ENCODE measurements at places on chromosomes 16 and 17. TPM values are rescaled to one million over a fixed set of nuclear protein-coding genes. Genes with fewer than 3 reads are reported as not detected.

DNA sequence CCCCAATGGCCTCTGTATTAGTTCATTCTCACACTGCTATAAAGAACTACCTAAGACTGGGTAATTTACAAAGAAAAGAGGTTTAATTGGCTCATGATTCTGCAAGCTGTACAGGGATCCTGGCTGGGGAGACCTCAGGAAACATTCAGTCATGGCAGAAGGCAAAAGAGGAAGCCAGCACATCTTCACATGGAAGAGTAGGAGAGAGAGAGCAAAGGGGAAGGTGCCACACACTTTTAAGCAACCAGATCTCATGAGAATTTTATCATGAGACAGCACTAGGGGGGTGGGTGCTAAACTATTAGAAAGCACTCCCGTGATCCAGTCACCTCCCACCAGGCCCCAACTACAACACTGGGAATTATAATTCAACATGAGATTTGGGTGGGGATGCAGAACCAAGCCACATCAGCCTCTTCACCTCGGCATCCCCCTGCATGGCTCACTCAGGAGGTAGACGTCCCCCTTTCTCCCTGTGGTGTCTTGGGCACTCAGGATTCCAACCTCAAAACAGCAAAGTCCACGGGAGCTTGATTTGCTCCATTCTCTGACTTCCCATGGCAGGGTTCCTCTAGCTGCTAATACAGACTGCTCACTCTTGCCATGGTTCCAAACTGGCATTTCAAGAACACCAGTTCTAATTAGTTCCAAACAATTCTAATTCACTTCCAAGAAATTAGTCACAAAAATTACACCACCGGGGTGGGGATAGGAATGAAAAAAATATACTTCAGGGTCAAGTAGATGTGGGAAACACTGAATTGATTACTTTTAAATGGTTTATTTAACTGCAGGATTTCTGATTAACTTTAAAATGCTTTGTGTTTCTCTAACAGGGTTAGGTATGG lies 203.8 kb upstream of the HSBP1 start:
- H3K36me3 ChIP-seq = no peaks in the 10 kb centered on the region
- no peaks in the 10 kb centered on the region for H3K27me3 ChIP-seq
- no peak overlapping the region for H3K4me3 ChIP-seq
- no peak for DNase-seq

Gene NOD2
- 0.33 TPM for total RNA-seq

- peak; percentile 100 for DNase-seq
- peak overlapping the region; percentile 76 for H3K27ac ChIP-seq
- no peaks in the 10 kb centered on the region for H3K27me3 ChIP-seq
These were observed 497 bp downstream of the SMIM5 start for GRCh38 chr17:75633486-75634375.

Gene NACA2
- not detected for total RNA-seq

GRCh38 chr17:33500151-33500550 lies 207.1 kb upstream of the ASIC2 start:
- DNase-seq = no peak
- no peaks in the 10 kb centered on the region for H3K4me1 ChIP-seq
- H3K4me3 ChIP-seq = no peak overlapping the region
- no peaks in the 10 kb centered on the region for H3K27me3 ChIP-seq
- H3K27ac ChIP-seq = no peak overlapping the region
- H3K36me3 ChIP-seq = no peaks in the 10 kb centered on the region

GRCh38 chr17:44653954-44654353 lies 2.3 kb upstream of the MEIOC start:
- H3K36me3 ChIP-seq = no peaks in the 10 kb centered on the region
- peaks cover 58% of the 10 kb centered on the region for H3K27me3 ChIP-seq
- H3K4me3 ChIP-seq = no peak overlapping the region
- H3K27ac ChIP-seq = no peak overlapping the region

DNA sequence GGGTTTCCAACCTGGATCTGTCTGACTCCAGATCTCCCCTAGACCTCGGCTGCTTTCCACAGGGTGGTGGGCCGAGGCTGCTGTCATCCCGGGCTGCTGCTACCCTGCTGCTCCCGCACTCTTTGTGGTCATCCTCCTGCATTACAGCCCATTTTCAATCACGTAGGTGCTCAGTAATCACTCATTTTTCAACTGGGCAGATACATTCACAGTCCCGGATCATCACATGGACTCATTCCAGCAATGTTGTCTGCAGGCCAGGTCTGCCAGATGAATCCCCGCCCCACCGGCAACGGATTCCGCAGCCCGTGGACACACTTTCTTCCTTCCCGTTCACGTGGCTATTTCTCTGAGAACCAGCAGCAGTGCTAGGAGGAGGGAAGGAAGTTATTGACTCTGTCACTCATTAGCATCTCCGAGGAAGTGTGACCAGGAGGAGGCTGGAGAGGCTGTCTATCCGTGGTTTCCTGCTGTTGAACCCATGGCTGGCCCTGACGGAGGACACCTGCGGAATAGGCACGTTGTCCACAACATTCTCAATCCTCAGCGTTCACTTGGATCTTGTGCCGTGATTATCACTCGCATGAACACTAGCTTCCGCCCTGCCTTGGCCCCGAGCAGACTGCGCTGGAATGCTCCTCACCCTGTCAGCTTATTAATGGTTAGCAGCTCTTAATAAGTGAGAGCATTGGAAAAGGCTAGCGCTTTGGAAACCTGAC lies 14.7 kb upstream of the ZCCHC14 start:
- no peaks in the 10 kb centered on the region for H3K36me3 ChIP-seq
- H3K27me3 ChIP-seq = no peaks in the 10 kb centered on the region
- H3K27ac ChIP-seq = no peak overlapping the region
- no peaks in the 10 kb centered on the region for H3K4me1 ChIP-seq

GRCh38 chr16:52535076-52535475 lies 11.9 kb downstream of the TOX3 start:
- H3K4me1 ChIP-seq = no peaks in the 10 kb centered on the region
- no peaks in the 10 kb centered on the region for H3K36me3 ChIP-seq
- DNase-seq = no peak
- H3K27ac ChIP-seq = no peak overlapping the region

Gene CNTNAP1
- 19.9 TPM for total RNA-seq

Gene PLLP
- 5.9 TPM for total RNA-seq

DNA sequence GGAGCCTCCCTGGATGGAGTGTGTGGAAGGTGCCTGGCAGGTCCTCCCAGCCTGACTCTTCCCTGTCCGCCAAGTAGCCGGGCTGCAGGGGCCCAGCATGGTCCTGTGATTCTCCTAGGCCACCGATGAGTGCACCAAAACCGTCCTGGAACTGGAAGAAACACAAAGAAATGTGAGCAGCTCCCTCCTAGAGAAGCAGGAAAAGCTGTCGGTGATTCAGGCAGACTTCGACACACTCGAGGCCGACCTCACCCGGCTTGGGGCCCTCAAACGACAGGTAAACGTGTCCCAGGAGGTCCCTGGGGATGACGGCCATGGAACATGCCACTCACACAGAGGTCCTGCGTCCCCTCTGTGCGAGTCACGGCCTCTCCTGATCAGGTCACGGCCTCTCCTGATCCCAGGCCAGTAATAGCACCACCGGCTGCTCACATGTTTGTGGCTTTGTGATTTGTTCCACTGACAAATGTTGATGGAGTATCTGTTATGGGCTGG lies 4.2 kb upstream of the GAA start:
- no peak overlapping the region for H3K4me3 ChIP-seq
- peak; percentile 44 for DNase-seq
- H3K4me1 ChIP-seq = no peaks in the 10 kb centered on the region
- H3K27ac ChIP-seq = peak overlapping the region; percentile 63

DNA sequence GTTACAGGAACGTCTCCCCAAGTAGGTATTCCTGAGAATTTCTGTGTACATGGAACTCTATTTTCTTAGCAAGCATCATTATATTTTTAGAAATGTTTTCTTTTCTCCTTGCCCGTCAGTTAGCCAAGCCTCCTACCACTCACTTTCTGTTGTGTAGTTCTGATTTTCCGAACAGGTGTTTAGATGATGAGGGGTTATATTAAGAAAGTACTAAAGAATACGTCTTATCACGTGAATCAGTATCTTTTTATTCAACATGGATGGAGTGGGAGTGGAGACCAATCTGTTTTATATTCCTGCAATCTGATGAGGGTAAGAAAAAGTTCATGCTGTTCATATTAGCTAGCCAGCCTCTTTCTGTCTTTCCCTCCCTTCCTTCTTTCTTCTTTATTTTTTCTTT lies 29.4 kb downstream of the MSI2 start:
- no peaks in the 10 kb centered on the region for H3K27me3 ChIP-seq
- peak overlapping the region; percentile 80 for H3K27ac ChIP-seq
- peaks cover 5% of the 10 kb centered on the region for H3K4me1 ChIP-seq
- H3K36me3 ChIP-seq = no peaks in the 10 kb centered on the region
- no peak for DNase-seq
- no peak overlapping the region for H3K4me3 ChIP-seq

DNA sequence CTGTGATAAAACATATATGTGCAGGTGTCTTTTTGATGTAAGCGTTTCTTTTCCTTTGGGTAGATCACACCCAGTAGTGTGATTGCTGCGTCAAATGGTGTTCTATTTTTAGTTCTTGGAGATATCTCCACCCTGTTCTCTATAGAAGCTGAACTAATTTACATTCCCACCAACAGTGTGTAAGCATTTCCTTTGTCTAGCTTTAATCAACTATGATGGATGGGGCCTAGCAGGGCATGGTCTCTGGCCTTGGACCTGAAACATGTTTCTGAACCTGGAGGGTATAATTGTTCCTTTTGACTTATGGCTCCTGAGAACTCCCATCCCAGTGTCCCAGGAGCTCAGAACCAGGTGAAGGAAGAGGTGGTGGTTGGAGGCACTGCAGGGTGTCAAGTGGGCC lies 93.9 kb downstream of the HAPSTR1 start:
- no peak for DNase-seq
- H3K27me3 ChIP-seq = no peaks in the 10 kb centered on the region
- no peaks in the 10 kb centered on the region for H3K36me3 ChIP-seq
- no peaks in the 10 kb centered on the region for H3K4me1 ChIP-seq
